ENCODE measurements at places on chromosomes 1 and 21. TPM values are rescaled to one million over a fixed set of nuclear protein-coding genes. Genes with fewer than 3 reads are reported as not detected.

DNA sequence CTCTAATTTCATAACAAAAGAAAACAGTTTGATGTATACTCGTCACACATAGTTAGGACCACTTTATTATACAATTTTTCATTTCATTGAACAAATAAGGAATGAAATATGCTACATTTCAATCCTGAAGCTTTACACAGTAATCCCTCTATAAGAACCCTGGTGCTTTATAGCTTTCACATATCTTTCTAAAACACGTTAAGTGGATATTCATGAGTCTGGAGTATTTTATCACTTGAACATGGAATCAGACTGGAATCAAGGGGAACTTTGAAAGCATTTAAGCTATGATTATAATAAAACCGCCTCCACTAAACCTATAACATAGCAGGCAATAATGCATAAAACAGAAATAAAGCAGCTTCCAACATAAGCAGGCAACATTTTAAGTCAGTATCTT is 476.6 kb downstream of the COL11A1 start:
- no peak overlapping the region for H3K4me3 ChIP-seq
- no peaks in the 10 kb centered on the region for H3K4me1 ChIP-seq

- H3K27me3 ChIP-seq = no peaks in the 10 kb centered on the region
- peaks cover 5% of the 10 kb centered on the region for H3K36me3 ChIP-seq
- H3K4me3 ChIP-seq = no peak overlapping the region
- no peaks in the 10 kb centered on the region for H3K4me1 ChIP-seq
- no peak for DNase-seq
Measured at GRCh38 chr1:97190326-97190725, 468.7 kb downstream of the PTBP2 start.

DNA sequence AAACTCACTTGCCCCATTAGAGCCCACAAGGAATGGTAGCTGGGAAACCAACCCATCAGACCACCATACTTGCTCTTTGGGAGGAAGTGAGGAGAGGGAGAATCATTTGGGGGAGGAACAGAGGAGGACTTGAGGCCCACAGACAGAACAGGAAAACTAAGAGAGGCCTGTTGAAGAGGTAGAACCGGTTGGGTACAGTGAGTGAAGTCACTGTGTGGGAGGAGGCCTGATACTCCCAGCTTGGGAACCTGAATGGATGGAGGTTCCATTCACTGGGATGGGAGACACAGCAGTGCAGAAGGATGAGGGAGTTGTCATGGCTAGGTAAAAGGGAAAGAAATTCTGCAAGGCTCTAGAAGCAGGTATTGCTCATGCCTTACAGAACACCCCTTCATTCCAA is 63.4 kb upstream of the PSEN2 start:
- DNase-seq = no peak
- no peak overlapping the region for H3K27ac ChIP-seq
- H3K36me3 ChIP-seq = no peaks in the 10 kb centered on the region
- no peak overlapping the region for H3K4me3 ChIP-seq

The OR2T2 gene
- total RNA-seq = 3.9 TPM

- H3K4me1 ChIP-seq = no peaks in the 10 kb centered on the region
- H3K27ac ChIP-seq = no peak overlapping the region
- no peak for DNase-seq
- H3K4me3 ChIP-seq = no peak overlapping the region
- H3K36me3 ChIP-seq = no peaks in the 10 kb centered on the region
Measured at GRCh38 chr1:53125122-53125521, 17.3 kb downstream of the SLC1A7 start.

- H3K36me3 ChIP-seq = no peaks in the 10 kb centered on the region
- no peak for DNase-seq
- H3K4me1 ChIP-seq = peaks cover 14% of the 10 kb centered on the region
Measured at GRCh38 chr1:204684206-204684570, 1.4 kb downstream of the LRRN2 start.
